ENCODE measurements at places on chromosomes 1 and 21.

DNA sequence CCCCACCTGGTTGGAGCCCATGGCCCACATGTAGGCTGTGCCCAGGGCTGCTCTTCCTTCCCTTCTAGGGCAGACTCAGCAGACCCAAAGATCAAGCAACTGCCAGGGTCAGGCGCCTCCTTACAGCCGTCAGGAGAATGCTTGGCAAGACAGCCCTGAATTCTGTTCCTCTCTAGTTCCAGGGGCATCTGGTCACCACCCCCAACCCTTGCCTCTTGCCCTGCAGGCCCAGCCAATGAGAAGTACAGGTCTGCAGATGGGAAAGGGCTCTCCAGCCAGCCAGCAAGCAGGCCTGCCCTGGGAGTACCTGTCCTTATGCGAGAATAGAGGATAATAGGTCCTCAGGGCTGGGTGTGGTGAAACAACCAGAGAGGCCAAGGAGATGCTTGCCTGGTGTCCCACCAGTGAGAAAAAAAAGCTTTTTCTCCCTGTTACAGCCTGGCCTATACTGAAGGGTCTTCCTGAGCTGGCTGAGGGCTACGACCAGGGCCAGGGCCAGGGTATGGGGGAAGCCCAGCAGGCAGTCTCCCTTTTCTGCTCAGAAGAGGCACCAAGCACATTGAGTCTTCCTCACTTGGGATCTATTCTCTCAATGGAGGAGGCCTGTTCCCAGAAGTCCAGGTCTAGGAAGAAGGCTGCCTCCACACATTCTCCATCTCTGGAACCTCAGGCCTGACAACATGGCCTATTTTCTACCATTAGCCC, 31.4 kb downstream of the NAV1 start:
- no peak for DNase-seq

- no peak for DNase-seq
Observed at GRCh38 chr1:215256936-215257679, 174.6 kb downstream of the KCNK2 start.

DNA sequence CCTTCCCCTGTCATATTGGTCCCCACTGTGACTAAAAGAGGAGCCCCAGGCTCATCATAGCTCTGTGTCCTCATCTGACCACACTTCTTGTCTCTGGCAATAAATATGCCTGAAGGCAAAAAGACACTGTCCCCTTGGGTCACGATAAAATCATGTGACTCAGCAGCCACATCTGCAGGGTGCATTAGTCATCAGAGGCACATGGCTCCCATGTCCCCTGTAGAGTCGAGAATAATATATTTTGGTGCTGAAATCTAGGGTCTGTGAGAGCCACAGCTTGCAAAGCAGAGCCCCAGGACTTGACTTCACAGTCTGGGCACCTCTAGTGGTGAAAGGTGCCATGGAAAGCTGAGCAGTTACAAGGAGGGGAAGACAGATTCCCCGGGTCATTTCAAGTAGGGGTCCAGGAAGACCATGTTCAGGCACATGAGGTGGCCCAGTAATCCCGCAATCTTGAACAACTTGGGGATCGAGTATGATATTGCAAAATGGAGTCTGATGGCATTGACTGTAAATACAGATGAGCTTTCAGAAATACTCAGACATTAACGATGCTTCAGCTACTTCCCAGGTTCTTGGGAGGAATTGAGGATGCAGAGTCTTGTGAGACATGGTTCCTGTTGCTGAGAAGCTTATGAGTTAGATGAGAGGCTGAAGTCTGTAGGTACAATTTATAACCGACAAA, 68.6 kb downstream of the SLC35F3 start:
- DNase-seq: no peak

GRCh38 chr1:2148691-2149090, 45.9 kb downstream of the FAAP20 start:
- no peak for DNase-seq

- DNase-seq: no peak
Observed at GRCh38 chr21:42426424-42426823, 22.7 kb downstream of the UBASH3A start.

DNA sequence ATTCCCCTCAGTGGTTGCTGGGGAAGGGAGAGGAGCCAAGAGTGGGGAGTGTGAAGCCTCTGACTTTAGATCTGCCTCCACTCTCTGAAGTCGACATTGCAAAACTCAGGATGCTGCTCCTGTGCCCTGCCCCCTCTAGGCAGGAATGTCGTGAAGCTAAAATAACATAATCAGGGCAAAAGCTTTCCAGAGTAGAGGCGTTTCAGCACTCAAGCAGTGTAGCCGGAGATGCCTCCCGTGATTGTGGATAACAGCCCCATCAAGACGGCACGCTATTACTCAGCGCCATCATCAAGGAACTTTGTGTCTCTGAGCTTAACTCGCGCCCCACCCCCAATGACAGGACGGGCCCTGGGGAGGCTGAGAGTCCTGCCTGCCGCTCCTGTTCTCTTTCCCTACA, 60.0 kb downstream of the FBXO2 start:
- DNase-seq: no peak

- peak; percentile 39 for DNase-seq
Observed at GRCh38 chr1:82226186-82226505, 425.4 kb downstream of the ADGRL2 start.

DNA sequence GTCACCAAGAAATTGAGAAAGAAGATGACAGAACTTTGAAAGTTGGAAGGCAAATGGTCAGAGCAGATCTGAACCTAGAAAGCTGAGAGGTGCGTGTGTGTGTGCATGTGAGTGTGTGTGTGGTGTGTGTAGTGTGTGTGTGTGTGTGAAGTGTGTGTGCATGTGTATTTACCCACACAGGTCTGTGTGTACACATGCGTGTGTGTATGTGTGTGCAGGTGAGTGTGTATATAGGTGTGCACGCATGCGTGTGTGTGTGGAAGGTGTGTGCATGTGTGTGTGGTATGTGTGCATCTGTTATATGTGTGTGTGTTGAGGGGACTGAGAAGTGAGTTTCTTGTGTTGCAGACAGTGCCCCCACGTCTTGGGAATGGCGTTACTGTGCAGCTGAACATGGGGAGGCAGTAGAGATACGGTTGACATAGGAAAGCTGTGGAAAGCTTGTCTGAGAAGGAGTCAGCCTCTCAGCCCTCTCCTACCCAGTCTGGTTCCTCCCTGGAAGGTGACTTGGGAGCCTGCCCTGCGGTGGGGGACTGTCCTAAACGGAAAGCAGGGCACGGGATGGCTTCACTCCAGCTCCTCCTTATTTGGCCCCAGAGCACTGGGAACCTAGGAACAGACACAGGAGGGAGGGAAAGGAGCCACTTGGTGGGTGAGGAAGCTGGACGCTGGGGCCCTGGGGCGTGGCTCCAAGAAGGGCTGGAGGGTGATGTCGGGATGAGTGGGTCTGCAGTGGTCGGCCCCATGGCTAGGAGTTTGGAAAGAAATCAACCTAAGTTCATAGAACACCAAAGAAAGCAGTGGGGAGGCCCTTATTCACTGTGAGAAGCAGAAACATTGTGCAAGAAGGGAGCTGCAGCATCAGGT, 97.2 kb downstream of the PCBP3 start:
- DNase-seq: no peak

DNA sequence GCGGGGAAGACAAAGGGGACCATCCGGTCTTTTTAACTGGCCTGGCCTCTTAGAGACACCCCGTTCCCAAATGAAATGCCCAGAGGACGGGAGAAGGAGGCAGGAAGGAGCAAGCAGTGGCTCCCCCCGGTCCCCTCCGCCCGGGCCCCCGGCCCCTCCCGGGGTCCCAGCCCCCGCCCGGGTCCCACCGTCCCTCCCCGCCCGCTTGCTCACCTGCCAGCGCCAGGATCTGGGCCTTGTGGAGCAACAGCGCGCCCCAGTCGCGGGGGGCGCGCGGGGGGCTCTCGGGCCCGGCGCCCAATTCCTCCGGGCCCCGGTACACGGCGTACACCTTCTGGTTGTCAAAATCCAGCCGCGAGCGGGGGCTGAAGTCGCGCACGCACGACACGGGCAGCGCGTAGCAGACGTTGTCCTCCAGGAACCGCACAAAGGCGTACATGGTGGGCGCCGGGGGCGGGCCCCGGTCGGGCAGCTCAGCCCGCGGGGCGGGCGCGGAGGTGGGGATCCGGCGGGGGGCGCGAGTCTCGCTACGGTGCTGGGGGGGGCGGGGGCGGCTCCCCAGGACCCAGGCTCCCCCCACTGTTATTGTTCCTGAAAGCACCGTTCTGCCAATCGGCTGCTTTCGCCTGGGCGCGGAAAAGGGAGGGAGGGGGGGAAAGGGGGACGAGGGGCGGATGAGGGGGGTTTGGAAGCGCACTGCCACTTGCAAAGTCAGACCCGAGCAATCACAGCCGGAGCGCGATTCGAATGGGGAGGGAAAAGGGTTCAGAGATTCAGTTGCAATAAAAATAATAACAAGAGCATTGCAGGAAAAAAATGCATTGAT, at the start of gene BEND5:
TSS of gene BEND5 (minus strand) at position 499 of the 826 bp plus-strand sequence. CDS start at position 439, 60 bp downstream.
- peak; percentile 89 for DNase-seq

DNA sequence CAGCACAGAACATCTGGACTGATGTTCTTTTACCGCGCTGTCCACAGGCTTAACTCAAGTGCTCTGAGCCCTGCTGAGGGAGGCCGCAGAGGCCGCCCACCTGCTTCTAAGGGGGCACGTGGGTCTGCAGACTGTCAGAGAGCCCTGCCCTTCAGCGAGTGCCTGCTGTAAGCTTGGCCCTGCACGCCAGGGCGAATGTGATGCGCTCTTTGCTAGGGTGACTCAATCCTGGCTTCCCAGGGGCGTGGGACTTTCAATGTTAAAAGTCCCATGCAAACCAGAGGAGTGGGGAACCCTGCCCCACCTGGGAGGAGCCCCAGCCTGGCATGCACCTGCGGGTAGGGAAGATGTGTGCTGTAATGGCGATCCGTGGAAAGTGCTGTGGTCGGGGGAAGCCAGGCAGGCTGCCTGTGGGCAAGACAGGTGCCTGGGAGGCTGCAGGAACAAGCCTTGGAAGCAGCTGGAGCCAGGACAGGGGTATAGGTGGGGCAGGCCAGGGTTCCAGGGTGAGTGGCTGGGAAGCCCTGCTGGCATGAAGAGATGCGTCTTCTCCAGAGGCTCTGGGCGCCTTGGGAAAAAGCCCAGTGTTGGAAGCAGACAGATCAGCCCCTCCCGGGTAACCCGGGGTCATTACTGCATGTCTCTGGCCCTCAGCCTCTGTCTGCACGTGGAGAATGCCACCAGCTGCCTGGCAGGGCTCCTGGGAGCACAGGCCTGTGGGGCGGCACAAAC, 594 bp upstream of the PANK4 start:
- DNase-seq: no peak

DNA sequence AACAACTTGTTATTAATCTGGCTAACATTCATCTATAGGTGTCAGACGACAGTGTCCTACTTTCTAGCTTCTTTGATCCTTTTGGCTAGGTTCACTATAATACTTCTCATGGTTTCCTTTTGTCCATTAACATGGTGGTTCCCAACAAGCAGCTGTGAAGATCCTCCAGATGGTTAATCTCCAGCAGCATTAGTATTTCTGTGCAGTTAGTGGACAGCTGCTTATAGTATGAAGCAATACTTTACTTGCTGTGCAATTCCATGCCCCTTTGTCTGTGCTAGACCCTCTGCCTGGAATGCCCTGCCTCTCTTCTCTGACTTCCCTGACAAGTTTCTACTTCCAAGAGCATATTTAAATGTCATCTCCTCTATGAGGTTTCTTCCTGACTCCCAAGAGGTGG, 41.7 kb upstream of the ARHGAP29 start:
- DNase-seq: no peak

DNA sequence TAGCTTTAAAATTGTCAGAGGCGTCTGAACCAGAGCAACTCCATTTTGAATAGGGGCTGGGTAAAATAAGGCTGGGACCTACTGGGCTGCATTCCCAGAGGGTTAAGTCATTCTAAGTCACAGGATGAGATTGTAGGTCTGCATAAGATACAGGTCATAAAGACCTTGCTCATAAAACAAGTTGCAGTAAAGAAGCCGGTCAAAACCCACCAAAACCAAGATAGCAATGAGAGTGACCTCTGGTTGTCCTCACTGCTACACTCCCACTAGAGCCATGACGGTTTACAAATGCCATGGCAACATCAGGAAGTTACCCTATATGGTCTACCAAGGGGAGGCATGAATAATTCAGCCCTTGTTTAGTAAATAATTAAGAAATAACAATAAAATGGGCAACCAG, 143.6 kb downstream of the GABPA start:
- DNase-seq: no peak

DNA sequence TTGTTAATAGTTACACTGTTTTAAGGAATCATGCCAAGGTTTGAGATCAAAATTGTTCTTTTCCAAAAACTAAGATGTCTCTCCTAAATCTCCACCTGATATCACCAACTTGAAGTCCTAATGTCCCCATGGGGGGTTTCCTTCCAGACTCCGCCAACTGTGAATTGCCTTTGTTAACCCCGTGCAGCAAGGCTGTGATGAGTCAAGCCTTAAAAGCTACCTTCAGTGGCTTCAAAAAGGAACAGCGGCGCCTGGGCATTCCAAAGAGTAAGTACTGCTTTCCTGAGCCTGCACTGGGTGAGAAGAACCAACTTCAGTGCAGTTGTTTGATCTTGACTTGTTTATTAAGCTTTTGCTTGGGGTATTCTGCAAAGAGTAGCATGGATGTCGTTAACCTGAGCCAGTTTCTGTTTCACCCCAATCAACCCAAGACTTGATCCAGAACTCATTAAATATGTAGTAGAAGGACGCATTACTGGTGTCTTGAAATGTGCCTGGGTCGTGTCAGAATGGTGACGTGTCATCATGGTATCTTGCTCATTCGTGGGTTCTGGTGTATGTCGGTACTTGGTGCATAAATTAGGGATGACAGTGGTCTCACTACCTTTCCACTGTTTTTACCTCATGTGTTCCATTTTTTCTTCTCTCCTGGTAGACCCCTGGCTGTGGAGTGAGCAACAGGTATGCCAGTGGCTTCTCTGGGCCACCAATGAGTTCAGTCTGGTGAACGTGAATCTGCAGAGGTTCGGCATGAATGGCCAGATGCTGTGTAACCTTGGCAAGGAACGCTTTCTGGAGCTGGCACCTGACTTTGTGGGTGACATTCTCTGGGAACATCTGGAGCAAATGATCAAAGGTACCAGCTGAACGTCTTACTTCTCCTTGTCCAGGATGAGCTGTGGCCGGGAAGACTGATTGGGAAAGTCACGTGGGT, 8.7 kb downstream of the ETS2 start:
- DNase-seq: no peak

- DNase-seq: no peak
Observed at GRCh38 chr1:197367627-197368026, 99.6 kb downstream of the CRB1 start.

GRCh38 chr1:209705033-209705598, 470 bp downstream of the HSD11B1 start:
- no peak for DNase-seq

Data from NCI-H1436 (cell line).